Smooth muscle cell of the brain vasculature (primary cell): ENCODE measurements at places on chromosomes 2 and 18.

- DNase-seq: no peak
Measured at GRCh38 chr2:226738821-226739544, 60.6 kb downstream of the IRS1 start.

DNA sequence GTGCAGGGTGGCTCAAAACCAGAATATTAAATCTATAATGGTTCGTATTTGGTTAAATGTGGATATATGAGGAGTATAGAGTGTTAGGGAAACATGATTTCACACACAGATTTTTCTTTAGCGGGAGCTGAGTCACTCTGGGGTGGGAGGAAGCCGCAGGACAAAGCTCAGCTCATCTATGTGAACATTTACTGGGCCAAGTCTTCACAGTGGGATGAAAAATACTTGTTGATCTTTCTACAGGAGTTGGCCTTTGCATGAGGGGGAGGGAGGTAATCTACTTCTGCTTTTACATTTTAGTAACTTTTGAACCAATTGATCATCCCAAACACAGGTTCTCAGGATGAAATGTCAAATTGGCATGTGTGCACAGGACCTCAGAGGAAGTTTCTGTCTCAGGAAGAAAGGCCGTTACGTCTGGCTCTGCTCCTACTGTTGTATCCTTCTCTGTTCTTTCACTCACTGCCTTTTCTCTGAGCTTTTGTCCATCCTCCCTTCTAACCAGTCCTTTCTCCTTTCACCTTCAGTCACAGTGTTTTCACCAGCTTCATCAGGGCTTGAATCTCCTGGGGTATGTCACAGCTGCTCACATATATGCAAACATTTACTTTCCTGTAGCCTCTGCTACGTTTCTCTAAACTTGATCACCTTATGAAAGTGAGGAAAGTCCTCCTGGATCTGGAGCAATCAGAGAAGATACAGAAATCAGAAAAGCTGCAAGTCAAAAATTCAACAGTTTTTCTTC is 943.3 kb upstream of the FANCL start:
- peak; percentile 36 for DNase-seq

DNA sequence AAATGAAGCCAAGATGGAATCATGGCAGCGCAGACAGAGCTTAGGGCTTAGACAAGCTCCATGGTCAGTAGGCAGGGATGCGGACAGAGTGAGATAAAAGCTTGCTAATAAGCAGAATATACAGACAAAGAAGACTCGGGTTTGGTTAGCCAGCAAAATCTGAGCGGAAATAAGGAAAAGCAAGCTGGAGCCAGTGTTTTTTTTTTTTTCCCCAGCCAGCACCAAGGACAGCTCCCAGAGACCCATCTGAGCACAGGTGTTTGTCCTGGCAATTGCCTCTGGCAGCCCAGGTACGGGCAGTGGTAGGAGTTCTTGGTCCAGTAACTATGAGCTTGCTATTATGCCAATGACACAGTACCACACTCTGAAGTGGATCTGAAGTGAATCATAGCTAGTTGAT is 187.6 kb downstream of the ADCYAP1 start:
- DNase-seq: no peak

- no peak for DNase-seq
Measured at GRCh38 chr18:51727780-51728179, 530.3 kb upstream of the MEX3C start.

DNA sequence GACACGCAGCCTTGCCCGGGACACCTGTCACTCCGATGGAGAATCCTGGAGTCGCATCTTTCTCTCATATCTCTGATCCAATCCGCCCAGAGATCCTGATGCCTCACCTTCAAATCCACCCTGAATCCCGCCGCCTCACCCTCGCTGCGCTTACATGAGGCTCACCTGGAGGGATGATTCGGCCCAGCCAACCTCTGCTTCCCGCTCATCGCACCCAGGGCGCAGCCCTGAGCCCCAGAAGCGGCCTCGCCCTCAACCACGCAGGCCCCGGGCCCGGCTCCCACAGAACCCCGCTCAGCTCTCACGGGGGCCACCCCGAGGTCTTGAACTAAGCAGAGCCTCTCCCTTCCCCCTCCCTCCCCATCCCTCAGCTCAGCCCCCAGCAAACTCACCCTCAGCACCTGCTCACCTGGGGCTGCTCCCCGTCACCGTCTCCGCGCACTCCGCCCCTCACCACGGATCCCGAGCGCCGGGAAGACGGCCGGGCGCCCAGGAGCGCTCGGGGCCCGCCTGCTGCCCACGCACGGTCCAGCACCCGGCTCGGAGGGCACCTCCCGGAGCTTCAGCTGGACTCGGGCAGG is 160.0 kb downstream of the NDUFA10 start:
- DNase-seq: no peak

DNA sequence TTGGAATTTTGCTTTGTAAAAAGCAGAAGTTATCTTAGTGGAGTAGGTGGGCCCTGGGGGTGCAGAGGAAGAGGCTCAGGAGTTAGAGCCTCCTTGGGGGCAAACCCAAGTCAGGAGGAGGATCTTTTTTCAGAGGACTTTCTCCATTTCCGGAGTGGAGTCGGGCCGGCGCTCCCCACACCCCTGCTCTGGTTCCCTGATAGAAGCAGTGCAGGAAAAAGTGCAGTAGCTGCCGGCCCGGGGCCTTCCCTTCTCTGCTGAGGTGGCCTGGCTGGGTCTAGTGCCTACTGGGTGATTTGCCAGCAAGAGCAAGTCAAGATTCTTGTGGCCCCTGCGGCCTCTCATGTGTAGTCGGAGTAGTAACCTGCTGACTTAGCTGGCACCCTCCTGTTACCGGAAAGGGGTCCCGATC is 124.2 kb upstream of the HS6ST1 start:
- no peak for DNase-seq

DNA sequence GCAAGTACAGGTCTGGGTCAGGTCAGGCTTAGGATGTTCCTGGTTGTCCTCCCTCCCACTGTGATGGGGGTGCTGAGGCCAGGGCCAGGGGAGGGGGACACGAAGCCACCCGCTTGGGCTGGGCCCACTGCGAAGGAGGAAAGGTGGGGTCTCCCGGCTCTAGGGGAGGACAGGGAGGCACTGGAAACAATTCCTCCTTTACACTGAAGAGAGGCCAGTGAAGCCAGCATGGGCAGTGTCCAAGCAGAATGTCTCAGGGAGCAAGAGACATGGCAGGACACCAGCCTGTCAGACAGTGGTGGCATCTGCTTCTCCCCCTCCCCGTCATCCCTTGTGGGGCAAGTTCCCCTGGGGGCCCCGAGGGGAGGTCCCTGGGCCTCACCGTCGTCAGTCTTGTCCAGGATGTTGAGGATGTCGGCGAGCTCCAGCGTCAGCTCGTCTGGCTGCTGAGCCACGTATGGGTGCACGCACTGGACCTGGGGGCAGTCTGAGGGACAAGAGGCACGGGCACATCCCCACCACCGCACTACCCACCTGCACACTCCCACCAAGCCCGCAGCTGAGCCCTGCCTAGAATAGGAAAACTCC is 10.8 kb downstream of the SNORC start:
- DNase-seq: no peak

- no peak for DNase-seq
Measured at GRCh38 chr2:46564811-46565241, 85.5 kb downstream of the TMEM247 start.

DNA sequence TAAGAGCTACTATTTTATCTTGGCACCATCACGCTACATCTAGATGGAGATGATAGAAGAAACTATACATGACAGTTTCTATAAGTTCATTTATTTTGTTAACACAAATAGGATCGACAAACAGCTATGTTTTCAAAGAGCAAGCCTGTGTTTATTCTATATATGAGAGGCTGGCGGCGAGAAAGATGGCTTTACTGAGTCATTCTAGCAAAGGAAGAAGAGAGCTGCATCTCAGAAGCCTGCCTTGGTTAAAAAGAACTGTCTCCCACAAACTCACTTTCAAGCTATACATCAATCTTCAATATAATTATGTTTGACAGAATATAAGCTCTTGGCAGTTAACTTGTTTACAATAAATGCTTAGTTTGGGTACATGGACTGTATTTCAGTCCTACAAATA is 13.0 kb downstream of the SATB2 start:
- DNase-seq: no peak

GRCh38 chr18:78898635-78899034 is 81.0 kb upstream of the SALL3 start:
- no peak for DNase-seq

- no peak for DNase-seq
Measured at GRCh38 chr2:33603416-33603815, 4.3 kb upstream of the FAM98A start.

GRCh38 chr18:30328839-30329238 is 713.7 kb downstream of the DSC3 start:
- DNase-seq: no peak
